Pulmonary artery endothelial cell (primary cell): ENCODE measurements at places on chromosomes 5 and 9. TPM values are rescaled to one million over a fixed set of nuclear protein-coding genes. Genes with fewer than 3 reads are reported as not detected.

Gene PCDHB16
- total RNA-seq: under 0.01 and 0.13 TPM in 2 replicates

DNA sequence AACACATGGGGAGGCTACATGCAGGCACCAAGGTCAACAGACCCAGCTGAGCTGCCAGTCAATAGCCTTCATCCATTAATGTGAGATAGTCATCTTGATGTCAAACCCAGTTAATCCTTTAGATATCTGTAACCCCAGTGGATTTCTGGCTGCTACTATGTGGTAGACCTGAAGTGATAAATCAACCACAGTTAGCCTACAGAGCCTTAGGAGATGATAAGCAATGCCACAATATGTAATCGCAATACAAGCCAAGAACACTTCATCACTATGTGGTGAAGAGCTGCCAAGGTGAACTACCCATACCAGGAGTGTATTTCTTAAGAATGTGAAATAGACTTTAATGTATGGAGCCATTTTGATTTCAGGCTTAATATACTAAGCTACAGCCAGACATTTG is 1175.5 kb downstream of the DTWD2 start:
- no peak for DNase-seq

- DNase-seq: no peak
Observed at GRCh38 chr5:1294835-1295649, at the start of gene TERT. Gene TERT, minus strand, starts transcription at chr5:1295068. Its CDS starts 79 bp downstream, at chr5:1294989.

- no peak for DNase-seq
Observed at GRCh38 chr5:39459071-39459470, 34.3 kb upstream of the DAB2 start.
